ENCODE measurements at places on chromosomes 3 and 15.

DNA sequence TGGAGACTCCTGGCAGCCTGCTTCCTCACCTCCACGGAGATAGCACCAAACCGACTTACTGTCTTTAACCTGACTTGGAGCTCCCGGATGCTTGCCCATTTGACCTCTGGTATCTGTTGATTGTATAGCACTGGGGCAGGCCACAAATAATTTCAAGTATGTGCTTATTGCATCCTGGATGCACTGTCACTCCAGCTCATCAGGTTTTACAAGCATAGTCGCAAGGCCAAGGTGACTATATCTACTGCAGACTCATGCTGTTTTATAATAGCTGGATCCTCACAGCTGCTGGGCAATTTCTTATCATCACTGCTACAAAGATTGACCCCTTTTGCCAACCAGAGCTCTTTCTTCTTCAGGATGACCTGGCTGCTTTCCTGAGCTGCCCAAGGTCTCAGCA lies 45.6 kb downstream of the PEX5L start:
- DNase-seq: no peak

- no peak for DNase-seq
Measured at GRCh38 chr3:66269411-66269810, 48.6 kb downstream of the SLC25A26 start.

GRCh38 chr3:83092521-83093221 lies 1331.2 kb upstream of the GBE1 start:
- no peak for DNase-seq

GRCh38 chr3:49665822-49666519 lies 8.2 kb upstream of the APEH start:
- DNase-seq: no peak

DNA sequence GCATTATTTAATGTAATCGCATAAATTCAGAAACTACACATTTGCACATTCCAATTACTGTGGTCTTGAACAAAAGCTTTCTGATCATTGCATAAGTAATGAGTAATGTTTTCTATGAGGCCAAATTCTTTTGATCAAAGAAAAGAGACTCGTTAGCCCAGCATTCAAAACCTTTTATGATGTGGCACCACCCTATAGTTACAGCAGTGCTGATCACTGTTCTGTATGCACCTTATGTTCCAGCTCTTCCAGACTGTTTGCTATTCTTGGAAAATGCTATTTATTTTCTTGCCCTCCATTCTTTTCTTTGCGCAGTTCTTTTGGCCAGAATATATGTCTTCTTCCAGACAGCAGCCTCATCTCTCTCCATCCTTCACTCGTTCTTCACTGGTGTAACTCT lies 42.3 kb downstream of the MAP3K13 start:
- no peak for DNase-seq
